Fibroblast of lung (primary cell): ENCODE measurements at places on chromosomes 6 and 20. TPM values are rescaled to one million over a fixed set of nuclear protein-coding genes. Genes with fewer than 3 reads are reported as not detected.

DNA sequence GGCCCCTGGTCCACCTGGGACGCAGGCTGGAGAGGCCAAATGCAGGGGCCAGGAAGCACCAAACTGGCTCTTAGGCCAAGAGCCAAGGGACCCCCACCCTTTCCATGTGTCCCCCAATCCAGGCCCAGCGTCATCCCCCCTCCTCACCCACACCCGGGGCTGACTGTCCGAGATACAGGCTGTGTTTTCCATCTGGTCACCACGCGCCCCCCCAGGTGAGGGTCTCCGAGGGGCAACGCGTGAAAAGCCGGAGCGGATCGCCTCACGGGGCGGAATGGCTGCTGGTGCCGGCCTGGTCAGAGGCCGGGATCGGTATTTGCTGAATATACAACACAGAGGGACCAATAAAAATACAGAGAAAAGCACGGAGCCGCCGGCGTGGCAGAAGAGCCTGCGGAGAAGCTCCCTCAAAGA, 5.2 kb upstream of the ABHD16B start:
- peaks cover 21% of the 10 kb centered on the region for H3K4me1 ChIP-seq
- no peak for DNase-seq
- H3K27me3 ChIP-seq: no peaks in the 10 kb centered on the region
- no peak overlapping the region for H3K4me3 ChIP-seq
- H3K36me3 ChIP-seq: peaks cover under 1% of the 10 kb centered on the region

- H3K27ac ChIP-seq: no peak overlapping the region
- H3K36me3 ChIP-seq: no peaks in the 10 kb centered on the region
- H3K4me1 ChIP-seq: peaks cover 8% of the 10 kb centered on the region
- DNase-seq: no peak
- no peak overlapping the region for H3K4me3 ChIP-seq
Observed at GRCh38 chr6:158405933-158406332, 93.7 kb downstream of the TULP4 start.

DNA sequence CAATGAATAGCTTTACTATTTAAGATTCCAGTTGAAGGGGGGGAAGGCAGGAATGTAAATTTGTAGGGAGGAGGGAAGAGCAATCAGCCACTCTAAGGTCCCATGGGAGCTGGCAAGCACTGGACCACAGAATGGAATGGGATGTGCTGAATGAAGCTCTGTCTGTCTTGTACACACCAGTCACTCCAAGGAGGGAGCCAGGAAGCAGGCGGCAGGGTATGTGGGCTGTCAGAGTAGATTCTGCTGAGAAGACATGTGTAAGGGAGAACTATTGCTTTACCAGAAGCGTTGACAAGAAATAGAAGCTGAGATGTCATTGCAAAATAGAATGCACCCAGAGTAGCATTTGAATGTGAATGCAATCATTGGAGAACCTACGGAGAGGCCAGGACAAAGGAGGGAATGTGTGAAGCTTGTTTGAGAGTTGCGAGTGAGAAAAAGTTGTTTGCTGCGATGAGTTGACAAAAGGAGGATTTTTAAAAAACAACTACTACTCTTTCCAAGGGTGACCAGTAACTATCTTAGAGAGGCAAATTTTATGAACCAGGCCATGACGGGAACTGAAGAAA, 25.2 kb upstream of the PDE7B start:
- no peaks in the 10 kb centered on the region for H3K4me1 ChIP-seq
- no peaks in the 10 kb centered on the region for H3K27me3 ChIP-seq
- no peak for DNase-seq
- H3K4me3 ChIP-seq: no peak overlapping the region

DNA sequence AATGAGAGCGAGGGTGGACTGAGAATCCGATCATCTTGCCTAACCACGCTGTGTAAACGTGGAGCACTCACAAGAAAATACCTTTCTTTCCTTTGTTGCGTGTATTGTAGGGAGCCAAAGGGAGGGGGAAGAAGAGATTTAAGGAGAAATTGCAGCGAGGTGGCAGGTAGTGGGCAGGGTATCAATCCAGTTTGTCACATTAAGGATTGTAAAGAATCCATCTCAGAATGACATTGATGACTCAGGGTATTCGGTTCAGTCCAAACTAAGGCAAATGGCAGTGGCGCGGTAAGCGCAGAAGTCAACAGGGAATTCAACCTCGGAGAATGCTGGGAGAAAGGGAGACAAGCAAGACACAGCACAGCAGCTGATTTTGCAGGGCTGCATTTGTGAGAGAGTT, 146.2 kb downstream of the ID4 start:
- H3K4me3 ChIP-seq: no peak overlapping the region
- H3K36me3 ChIP-seq: no peaks in the 10 kb centered on the region
- H3K27ac ChIP-seq: no peak overlapping the region
- no peaks in the 10 kb centered on the region for H3K27me3 ChIP-seq
- no peak for DNase-seq

DNA sequence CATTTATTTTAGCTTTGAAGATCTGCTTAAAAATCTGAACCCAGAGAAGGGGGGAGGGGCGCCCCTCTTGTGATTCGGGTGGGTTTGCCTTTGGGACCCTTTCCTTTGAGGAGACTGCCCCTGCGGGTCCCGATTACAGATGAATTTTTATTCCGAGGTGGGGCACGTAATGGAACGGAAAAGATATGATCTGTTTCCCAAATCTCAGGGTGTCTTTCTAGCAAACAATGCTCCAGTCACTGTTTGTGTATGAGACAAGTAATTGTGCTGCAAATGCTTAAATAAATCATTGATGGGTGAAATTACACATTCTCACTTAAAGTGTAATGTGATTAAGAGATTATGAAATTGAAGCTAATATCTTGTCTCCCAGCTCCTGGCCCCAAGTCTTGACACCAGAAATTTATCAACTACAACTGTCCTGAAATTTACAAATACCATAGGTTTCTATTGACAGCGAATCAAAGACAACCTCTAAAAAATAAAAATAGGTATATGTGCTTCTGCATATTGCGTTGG, 30.7 kb downstream of the TFAP2A start:
- H3K4me3 ChIP-seq: no peak overlapping the region
- no peak overlapping the region for H3K27ac ChIP-seq
- H3K4me1 ChIP-seq: no peaks in the 10 kb centered on the region
- DNase-seq: no peak

DNA sequence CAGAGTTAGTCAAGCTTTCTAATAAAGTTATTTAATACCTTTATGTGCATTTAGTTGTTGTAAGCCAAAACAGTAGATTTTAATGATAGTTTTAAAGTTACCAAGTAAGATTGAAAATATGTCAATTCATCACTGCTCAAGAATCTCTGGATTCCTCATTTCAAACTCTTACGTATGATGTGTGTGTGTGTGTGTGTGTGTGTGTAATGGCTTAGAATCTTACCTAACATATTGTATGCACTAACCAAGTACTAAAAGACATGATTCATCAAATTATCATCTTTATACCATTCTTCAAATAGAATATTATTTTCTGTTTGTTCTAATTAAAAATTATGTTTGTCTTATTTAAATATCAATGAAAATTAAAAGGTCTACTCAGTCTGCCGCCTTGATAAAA, 41.5 kb upstream of the ZNF337 start:
- H3K36me3 ChIP-seq: no peaks in the 10 kb centered on the region
- H3K27me3 ChIP-seq: no peaks in the 10 kb centered on the region
- peak; percentile 23 for DNase-seq
- no peak overlapping the region for H3K4me3 ChIP-seq

DNA sequence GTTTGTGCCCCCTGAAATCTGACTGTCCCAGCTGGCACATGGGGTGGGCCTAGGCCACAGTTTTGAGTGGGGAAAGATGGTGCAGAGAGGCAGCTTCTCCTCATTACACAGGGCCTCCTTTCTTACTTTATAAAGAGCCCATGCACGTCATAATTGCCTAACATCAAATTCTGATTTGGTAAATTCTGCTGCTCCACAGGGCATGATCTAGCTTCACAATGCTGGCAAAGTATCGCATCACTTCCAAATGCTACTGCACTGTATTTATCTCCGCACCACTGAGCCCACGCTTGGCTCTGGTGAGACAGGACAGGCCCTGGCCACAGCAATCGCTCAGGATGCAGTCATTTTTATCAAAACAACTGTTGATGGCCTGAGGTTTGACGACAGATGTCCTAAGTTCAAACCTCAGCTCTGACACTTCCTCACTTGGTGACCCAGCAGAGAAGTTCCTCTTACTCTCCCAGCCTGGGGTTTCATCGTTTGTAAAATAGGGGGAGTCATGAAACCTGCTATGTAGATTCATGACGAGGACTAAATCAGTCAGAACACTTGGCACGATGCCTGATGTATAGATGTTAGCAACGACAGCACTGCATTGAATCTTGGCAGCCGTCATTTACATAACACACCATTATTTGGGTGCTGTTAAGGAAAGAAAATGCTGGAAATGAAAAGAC, 187.9 kb downstream of the TTLL2 start:
- no peaks in the 10 kb centered on the region for H3K27me3 ChIP-seq
- H3K36me3 ChIP-seq: no peaks in the 10 kb centered on the region
- no peak for DNase-seq
- H3K4me1 ChIP-seq: no peaks in the 10 kb centered on the region
- H3K4me3 ChIP-seq: no peak overlapping the region

DNA sequence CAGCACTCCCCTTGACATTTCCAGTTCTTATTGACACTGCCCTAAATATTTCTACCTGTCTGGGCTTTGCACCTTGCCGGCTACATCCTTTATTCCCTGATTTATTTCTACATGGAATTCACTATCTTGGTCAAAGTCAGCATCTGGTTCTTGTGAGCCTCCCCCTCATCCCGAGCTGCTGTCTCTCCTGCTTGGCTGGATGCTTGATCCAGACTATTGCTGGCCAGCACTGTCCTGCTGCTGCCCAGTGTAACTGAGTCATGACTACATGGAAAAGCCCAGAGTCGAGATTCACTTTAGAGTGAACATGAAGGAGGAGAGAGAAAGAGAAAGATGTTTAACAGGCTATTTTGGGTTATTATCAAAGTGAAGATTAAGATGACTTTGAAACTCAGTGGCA, 142.2 kb downstream of the OPN5 start:
- no peaks in the 10 kb centered on the region for H3K27me3 ChIP-seq
- no peak overlapping the region for H3K4me3 ChIP-seq
- no peaks in the 10 kb centered on the region for H3K36me3 ChIP-seq
- DNase-seq: no peak

GRCh38 chr20:41306061-41306727, 11.3 kb downstream of the ZHX3 start:
- H3K4me1 ChIP-seq: peaks cover 22% of the 10 kb centered on the region
- no peak for DNase-seq
- no peaks in the 10 kb centered on the region for H3K27me3 ChIP-seq

DNA sequence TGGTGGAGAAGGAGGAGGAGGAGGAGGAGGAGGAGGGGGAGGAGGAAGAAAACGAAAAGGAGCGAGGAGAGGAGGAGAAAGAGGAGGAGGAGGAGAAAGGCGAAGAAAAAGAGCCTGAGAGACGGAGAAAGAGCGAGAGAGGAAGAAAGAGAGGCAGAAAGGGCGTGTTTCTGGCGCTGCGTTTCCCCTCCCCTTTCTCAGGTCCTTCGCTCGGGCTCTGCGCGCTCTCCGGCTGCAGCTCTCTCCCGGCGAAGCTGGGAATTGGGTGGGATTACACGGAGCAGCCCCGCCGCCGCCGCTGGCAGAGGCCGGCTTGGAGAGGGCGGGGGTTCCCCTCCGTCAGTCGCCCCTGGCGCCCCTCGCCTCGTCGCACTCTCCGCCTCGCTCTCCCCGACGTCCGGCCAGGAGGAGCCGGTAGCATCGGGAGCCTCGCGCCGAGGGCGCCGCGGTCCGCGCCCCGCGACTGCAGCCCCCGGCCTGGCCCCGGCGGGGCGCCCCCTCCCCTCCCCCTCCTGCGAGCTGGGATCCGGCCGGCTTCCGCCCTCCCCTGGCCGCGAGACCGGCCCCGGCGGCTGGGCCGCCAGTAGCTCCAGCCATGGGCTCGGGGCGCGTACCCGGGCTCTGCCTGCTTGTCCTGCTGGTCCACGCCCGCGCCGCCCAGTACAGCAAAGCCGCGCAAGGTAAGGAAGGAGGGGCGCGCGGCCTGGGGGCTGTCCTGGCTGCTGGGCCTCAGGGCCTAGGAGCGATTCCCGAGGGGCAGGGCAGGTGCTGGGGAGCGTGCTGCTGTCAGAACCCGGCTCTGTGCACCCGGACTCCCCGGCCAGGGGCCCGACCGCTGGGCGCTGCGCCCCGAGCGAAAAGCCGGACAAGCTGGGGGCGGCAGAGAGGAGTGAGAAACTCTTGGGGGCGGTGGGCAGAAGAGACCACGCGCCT, at the start of gene SCUBE3:
Gene SCUBE3 (plus strand): TSS at position 133 of the 933 bp plus-strand sequence. CDS start 463 bp downstream, at position 596.
- H3K27ac ChIP-seq: no peak within 1 kb of the TSS
- no peaks in the 10 kb centered on the region for H3K36me3 ChIP-seq
- peak within 1 kb of the TSS; percentile 44 for H3K4me3 ChIP-seq

- H3K27ac ChIP-seq: no peak overlapping the region
- no peak for DNase-seq
Observed at GRCh38 chr6:80974579-80974978, 777.9 kb downstream of the TENT5A start.

DNA sequence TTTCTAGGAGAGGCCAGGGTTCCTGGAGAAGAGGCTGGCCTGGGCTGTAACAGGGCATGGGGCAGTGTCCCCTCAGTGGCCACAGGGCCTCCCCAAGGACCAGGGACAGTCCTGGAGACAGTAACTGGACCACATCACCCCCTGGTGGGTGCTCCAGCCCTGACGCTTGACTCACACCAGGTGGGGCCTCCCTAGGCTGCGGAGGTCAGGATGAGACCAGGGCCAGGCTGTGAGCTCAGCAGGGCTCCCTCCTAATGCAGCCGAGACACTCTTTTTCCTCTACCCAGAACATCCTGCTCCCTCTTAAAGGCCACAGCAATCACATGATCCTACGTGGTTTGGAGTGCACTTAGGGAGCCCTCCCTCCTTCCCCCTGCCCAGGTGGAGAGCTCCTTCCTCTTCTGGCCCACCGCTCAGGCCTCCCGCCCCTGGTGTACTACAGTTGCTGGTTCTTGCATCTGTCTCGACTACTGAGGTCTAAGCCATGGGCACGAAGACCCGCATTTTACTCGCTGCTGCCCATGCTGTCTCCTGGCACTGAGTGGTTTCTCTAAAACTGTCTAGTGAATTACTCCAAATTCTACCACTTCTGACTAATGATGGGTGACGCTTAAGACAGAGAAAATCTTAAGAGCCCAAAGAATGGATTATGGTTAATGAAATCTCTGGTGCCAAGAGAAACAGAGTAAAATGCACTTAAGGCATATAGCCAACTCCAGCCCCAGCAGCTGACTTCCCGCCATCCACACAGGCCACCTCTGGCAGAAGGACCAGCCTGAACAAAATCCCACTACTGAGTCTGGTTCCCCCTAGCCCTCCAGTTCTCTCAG, 166.1 kb upstream of the CST7 start:
- no peak overlapping the region for H3K27ac ChIP-seq
- DNase-seq: no peak
- H3K4me3 ChIP-seq: no peak overlapping the region
- H3K27me3 ChIP-seq: peaks cover 11% of the 10 kb centered on the region
- no peaks in the 10 kb centered on the region for H3K4me1 ChIP-seq
- no peaks in the 10 kb centered on the region for H3K36me3 ChIP-seq

The MCHR2 gene
- not detected in 2 replicates for total RNA-seq

The SPINT4 gene
- not detected in 2 replicates for total RNA-seq

The KCNS1 gene
- total RNA-seq: 0.26 and 0.50 TPM in 2 replicates

The SUN5 gene
- total RNA-seq: not detected in 2 replicates

The WFDC5 gene
- not detected in 2 replicates for total RNA-seq

The ADGRB3 gene
- 0.33 and 0.77 TPM in 2 replicates for total RNA-seq

The ZBP1 gene
- not detected in 2 replicates for total RNA-seq
